ENCODE measurements at places on chromosomes 4 and X.

DNA sequence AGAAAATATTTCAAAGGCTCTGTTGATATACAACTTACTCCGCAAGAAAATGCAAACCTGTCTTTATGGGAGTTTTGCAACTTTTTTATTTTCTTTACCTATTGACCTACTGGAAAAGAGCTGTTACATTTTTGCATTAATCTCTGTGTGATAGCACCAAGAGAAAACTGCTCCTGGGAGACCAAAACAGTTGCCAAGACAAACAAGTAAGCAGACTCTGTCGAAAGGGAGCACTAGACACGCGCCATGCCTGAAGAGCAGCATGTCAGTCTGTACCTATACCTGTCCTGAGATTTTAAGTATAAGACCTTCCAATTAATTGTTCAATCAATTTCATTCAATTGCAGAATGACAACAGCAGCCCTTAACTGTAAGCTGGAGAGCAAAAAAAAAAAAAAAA, 56.0 kb upstream of the TECRL start:
- H3K4me3 ChIP-seq, result no peak overlapping the region
- no peaks in the 10 kb centered on the region for H3K36me3 ChIP-seq
- no peak overlapping the region for H3K27ac ChIP-seq
- H3K27me3 ChIP-seq, result no peaks in the 10 kb centered on the region
- no peak for DNase-seq

DNA sequence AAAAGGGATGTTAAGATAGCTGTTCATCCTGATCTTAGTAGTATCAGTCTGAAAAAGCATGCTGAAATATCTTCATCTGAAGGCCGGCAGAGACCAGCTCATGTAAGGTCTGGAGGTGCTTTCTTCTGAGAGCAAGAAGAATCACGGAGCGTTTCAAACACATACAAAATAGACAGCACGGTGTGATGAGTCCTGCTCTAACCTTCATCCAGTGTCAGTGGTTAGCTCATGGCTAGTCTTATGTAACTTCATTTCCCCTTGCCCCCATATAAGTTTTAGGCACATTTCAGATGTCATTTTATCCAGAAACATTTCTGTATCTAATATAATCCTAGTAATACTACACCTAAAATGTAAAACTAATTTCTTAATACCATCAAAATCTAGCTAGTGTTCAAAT, 27.8 kb downstream of the ADD1 start:
- H3K36me3 ChIP-seq, result peaks cover 4% of the 10 kb centered on the region
- H3K4me1 ChIP-seq, result peaks cover 10% of the 10 kb centered on the region

GRCh38 chrX:152637649-152638442, at the start of gene GABRQ:
Gene GABRQ (plus strand): TSS chrX:152637895. CDS start chrX:152638203, 308 bp downstream.
- peaks cover 26% of the 10 kb centered on the region for H3K27me3 ChIP-seq
- H3K36me3 ChIP-seq, result no peaks in the 10 kb centered on the region
- no peak for DNase-seq
- no peak within 1 kb of the TSS for H3K4me3 ChIP-seq
- H3K27ac ChIP-seq, result no peak within 1 kb of the TSS

- no peak overlapping the region for H3K4me3 ChIP-seq
- peaks cover 6% of the 10 kb centered on the region for H3K27me3 ChIP-seq
- H3K27ac ChIP-seq, result no peak overlapping the region
- no peaks in the 10 kb centered on the region for H3K4me1 ChIP-seq
- no peak for DNase-seq
Measured at GRCh38 chr4:99102634-99103033, 14.0 kb upstream of the ADH5 start.

GRCh38 chr4:178185517-178185916, 743.3 kb upstream of the AGA start:
- no peaks in the 10 kb centered on the region for H3K4me1 ChIP-seq
- H3K27ac ChIP-seq, result no peak overlapping the region
- no peak overlapping the region for H3K4me3 ChIP-seq
- H3K36me3 ChIP-seq, result no peaks in the 10 kb centered on the region
- H3K27me3 ChIP-seq, result no peaks in the 10 kb centered on the region

GRCh38 chr4:28916585-28916984, 1803.6 kb upstream of the PCDH7 start:
- no peaks in the 10 kb centered on the region for H3K36me3 ChIP-seq
- no peak overlapping the region for H3K27ac ChIP-seq
- no peaks in the 10 kb centered on the region for H3K4me1 ChIP-seq
- DNase-seq, result no peak
